ENCODE measurements at places on chromosomes 16 and 17. TPM values are rescaled to one million over a fixed set of nuclear protein-coding genes. Genes with fewer than 3 reads are reported as not detected.

KRTAP1-1 gene
- not detected for total RNA-seq

GAS7 gene
- 1.7 TPM for total RNA-seq

SLC12A3 gene
- not detected for total RNA-seq

ABCA6 gene
- 0.38 TPM for total RNA-seq

- DNase-seq, result peak; percentile 37
These were observed at the start of gene CBX2 for GRCh38 chr17:79777894-79778503. Gene CBX2, plus strand, starts transcription at chr17:79778148. Its CDS starts 88 bp downstream, at chr17:79778236.

- peak; percentile 37 for DNase-seq
These were observed 14.0 kb upstream of the ELAC2 start for GRCh38 chr17:13031718-13032350.

DNA sequence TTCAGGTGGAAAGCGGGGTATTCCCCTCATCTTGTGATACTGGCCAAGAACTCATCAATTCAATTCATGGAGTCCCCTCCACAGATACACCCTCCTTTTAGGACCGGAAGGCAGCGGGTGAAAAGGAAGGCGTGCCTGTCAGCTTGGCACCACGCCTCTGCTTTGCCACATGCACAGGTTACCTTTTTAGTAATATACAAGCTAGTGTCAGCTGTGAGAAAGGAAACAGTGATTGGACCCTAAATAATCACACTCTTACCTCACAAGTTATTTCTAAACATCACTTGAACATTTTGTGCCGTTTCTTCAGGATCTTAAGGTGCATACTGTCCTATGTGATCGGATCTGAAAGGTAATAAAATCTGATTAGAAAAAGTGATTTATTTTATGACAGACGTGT lies 15.7 kb downstream of the ZDHHC7 start:
- peak; percentile 58 for DNase-seq

DNA sequence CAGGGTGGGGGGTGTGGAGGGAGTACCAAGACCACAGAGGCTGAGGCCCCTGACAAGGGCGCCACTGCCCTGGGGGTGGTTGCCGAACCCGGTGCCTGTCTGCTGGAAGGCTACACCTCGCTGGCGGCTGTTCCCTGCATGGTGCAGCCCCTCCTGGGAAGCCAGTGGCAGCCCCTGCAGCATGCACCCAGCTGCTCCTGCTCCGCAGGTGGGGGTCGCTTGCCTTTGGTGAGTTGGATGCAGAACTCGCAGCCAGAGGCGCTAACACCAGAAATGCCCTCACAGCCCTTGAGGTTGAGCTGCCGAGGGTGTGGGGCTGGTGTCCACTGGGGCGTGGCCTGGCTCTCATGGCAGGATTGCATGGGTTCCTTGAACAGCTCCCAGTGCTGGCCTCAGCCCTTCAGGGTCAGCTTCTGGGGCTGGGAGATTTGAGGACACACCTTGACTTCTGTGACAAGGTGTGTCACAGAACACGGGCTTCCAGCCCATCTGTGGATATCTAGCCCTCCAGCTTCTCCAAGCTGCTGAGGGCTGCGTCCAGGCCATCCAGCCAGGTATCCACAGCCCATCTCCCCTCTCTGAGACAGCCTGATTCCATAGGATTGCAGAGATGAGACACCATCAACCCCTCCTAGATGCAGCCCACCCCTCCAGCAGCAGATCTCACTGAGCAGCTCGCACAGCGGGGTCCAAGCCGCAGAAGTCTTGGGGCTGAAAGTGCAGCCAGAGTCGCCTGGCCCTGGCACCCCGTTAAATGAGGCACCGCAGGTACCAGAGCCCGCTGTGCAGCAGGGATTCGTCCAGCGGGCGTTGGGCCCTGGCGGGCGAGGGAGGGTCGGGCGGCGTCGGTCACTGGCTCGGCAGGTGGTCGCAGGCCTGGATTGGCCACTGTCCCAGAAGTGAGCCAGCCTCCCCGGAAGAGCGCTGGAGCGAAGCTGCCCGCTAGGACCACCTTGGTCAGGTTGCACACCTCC lies 586.3 kb downstream of the KCNJ18 start:
- no peak for DNase-seq

DNA sequence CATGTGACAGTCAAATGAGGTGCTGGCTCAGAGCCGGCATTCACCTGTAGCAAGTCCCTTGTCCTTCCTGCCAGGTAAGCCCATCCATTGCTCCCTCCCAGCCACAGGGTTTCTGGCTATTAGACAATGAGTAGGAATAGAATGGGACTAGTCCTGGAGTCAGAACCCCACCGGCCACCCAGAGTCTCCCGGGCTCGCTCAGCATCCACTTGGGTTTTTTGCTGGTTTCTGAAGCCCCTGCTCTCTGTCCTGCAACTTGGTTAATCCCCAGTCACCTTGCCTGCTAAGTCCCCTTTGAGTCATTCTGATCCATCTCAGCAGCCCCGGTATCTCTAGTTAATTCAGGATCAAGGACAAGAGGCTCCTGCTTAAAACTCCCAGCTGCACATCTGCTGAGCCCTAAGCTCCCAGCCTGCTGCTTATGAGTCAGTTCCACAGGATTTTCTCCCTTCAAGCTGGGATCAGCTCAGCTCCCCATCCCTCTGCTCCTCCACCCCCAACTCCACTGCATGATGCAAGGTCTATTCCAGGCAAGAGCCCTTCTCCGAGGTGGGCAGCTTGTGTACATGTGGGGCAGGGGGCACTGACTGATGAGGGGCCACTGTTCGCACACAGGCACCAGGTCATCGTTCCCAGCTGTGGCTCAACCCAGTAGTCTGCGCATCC lies 19.9 kb upstream of the MRPS23 start:
- peak; percentile 63 for DNase-seq

DNA sequence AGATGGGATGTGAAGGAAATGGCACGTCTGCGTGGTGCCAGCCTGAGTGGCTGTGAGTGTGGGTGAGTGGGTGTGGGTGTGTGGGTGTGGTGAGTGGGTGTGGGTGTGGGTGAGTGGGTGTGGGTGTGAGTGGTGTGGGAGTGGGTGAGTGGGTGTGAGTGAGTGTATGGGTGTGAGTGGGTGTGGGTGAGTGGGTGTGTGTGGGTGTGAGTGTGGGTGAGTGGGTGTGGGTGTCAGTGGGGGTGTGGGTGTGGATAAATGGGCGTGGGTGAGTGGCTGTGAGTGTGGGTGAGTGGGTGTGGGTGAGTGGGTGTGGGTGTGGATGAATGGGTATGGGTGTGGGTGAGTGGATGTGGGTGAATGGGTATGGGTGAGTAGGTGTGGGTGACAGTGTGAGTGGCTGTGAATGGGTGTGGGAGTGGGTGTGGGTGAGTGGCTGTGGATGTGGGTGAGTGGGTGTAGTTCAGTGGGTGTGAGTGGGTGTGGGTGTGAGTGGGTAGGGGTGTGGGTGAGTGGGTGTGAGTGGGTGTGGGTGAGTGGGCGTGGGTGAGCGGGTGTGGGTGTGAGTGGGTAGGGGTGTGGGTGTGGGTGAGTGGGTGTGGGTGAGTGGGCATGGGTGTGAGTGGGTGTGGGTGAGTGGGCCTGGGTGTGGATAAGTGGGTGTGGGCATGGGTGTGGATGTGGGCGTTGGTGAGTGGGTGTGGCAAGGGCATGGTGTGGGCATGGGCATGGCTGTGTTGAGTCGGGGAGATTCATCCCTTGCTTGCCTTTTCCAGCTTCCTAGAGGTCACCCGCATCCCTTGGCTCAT lies 80.8 kb downstream of the ZDHHC7 start:
- no peak for DNase-seq

- DNase-seq, result no peak
These were observed 89.9 kb downstream of the IRF8 start for GRCh38 chr16:85988723-85989313.

GRCh38 chr17:65227637-65228036 lies 90.5 kb downstream of the RGS9 start:
- DNase-seq, result no peak

GRCh38 chr16:725463-726187 lies 618 bp downstream of the CCDC78 start:
- no peak for DNase-seq

Measured in bronchial epithelial cell (primary cell).